ENCODE measurements at places on chromosomes 16 and 17.

DNA sequence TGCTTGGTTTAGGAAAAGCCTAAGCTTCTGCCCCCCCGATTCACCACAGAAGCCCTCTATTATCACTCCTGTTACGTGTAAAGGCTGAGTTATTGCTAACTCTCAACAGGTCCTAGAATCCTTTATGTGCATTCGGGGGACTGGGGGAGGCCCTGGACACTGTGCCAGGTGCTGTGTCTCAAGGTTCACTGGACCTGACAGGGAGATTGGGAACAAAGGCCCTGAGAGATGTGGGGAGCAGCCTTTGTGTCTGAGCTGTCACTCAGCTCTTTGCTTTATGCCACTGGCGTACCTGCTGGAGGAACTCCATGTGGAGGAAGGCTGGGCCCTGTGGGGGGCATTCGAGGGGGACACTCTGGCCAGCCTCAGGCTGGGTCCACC lies 65.9 kb downstream of the METRNL start:
- no peak for DNase-seq

GRCh38 chr17:68011199-68011665 lies 15.0 kb upstream of the C17orf58 start:
- DNase-seq = peak; percentile 60

DNA sequence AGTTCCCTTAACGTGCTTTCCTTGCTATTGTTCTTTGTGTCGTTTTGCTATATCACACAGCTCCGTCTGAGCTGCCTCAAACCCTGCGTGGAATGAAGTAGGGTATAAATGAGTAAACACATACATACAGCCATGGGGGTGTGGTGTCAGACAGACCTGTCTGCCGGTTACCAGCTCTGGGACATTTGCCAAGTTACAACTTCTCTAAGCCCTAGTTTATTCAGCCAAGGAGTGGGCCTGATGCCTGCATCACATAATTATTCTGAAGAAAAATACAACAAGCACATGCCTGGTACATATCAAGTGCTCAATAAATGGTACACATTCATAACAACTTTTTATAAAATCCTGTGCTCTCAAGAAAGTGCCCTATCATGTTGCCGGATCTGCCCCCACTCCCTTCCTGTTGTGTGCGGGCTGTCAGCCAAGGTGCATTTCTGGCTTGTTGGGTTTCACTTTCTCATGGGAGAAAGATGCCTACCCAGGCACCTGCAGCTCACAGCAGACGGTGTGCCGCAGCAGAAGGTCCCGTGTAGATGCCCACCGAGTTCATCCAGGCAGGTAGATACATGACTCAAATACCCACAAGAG lies 30.5 kb downstream of the SMPD3 start:
- peak; percentile 87 for DNase-seq

- peak; percentile 63 for DNase-seq
Measured at GRCh38 chr17:3843935-3844516, 2.0 kb downstream of the NCBP3 start.

GRCh38 chr17:31062346-31062745 lies 32.4 kb upstream of the NF1 start:
- no peak for DNase-seq

Data from colonic mucosa (tissue), 4 donors.